ENCODE measurements at places on chromosomes 5 and 9.

DNA sequence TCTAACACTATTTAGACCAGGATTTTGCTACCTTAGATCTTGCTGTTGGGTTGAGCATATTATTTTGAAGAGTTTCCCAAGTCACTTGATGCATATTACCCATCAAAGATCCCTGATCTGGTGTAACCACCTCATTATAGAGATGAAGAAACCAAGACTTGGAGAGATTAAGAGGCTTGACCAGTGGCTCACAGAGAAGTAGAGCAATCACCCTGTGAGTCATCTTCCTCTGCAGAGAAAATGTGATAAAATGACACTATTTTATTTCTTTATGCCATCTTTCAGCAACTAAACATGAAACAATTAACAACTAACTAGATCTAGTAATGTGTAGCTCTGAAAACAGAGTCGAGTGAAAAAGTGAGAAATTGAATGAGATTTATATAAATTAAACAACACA is 76.1 kb downstream of the KIF4B start:
- no peak for DNase-seq

- DNase-seq = no peak
Observed at GRCh38 chr5:4563400-4563799, 576.7 kb upstream of the ADAMTS16 start.

DNA sequence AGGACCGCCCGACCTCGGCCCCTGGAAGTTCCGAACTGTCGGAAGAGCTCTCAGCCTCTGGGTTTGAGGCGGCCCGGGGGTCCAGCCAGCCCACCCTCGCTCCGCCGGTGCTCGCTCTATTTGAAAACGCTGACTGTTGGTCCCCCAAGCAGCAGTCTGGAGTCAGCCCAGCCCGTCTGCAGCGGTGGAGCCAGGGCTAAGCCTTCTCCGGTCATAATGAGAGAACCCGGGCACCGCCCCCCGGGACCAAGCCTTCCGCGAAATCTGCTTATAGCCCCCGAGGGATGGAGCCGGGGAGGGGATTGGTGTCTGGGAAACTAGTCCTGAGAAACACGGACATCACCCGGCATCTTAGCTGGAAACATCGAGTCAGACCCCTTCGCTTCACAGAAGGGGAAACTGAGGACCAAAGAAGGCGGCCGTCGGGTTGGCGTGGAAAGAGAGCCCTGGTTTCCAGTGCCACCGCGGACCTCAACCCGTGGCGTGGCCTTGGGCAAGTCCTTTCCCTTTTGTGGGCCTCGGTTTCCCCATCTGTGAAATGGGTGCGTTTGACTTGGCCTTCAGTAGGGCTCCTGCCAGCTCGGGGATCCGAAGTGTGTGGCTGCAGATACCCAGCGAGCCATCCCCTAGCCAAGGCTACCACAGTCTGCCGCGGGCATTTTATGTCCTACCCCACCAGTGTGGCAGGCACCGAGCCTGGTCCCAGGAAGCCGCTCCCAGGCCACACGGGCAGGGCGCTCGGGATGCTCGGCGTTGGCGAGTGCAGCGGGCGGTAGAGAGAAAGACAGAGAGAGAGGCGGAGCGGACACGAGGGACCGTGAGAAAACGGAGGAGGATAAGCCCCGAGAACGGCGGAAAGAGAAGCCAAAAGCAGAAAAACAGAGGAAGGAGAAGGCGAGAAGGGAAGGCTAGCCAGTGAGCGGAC is 857 bp downstream of the ADAM19 start:
- peak; percentile 47 for DNase-seq

GRCh38 chr9:12882430-12882829 is 107.6 kb downstream of the LURAP1L start:
- DNase-seq = no peak

DNA sequence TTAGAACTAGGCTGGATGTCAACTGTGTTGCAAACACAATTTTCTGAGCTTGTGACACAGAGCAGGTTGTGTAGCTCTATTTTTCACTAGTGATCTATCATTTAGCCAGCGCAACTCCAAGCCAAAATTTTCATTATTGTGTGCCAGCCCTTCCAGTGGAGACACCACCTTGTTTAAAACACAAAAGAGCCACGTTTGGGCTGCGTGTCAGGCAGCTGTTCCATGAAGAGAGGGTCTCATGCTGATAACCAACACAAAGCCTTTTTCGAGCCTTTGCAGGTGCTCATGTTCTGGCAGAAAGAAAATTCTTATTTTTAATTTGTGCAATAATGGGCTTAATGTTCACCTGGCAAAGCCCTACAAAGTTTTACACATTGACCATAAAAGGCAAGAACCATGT is 237.6 kb upstream of the RGMB start:
- DNase-seq = no peak

DNA sequence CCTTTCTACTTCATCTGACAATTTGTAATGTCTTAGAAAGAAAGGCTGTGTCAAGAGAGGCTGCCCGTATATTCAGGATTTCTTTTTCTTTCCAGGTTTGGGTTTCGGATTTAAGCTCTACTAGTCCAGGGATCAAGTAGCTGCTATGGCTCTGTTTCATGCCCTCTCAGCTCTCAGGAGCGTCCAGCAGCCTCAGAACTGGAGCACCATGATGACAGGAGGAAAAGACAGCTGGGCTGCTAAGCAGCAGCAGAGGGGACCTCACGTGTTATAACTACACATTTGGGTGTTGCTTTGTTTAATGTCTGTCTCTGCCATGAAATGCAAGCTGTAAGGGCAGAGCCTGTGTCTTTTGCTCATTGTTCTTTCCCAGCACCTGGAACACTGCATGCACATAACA is 28.5 kb downstream of the TBC1D2 start:
- DNase-seq = no peak

DNA sequence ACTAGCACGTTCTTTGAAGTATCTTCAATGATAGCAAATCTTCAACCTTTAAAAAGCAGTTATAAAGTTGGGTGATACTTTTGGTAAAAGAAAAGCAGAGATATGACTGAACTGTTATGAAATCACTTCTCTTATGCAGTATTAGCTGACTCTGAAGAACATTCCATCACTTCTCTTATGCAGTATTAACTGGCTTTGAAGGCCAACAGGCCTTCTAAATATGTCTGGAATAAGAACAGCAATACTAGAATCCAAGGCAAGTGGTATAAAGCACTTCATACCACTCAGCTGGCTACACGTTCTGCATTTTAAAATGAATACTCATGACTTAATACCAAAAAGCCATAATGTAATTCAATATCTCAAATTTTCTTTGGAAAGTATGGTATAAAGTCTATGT is 17.3 kb downstream of the SKIC3 start:
- no peak for DNase-seq

DNA sequence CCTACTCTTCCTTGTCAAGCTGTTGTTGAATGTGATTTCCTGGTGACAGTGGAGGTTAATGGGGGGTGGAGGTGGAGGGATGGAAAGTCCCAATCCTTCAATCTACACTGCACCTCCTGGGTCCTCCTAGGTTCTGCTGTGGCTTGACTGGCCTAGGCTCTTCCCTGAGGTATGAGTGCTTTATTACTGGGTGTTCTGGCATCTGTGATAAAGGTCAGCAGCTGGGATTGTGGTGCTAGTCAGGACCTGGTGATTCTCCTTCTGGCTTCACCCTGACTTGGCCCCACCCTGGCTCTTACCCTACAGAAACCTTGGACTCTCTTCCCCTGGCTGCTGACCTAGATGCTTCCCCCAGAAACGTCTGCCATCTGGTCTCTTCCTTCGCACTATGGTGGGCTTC is 194.3 kb downstream of the ARHGEF28 start:
- DNase-seq = no peak

DNA sequence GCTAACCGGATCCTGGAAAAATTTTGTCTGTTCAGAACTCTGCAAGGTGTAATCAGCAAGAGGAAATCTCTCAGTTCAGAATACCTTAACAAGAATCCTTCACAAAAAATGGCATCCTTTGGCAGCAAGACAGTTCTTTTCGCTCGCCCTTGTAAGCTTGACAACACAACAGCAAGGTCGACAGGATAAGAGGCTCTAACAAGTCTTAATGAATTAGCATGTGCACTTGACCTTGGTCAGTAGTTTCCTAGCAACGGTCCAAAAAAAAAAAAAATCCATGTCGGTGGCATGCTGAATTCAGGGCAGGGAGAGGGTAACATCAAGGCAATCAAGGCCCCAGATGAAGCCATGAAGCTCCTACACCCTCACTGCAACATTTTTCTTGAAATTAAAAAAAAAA is 172.8 kb downstream of the APBA1 start:
- DNase-seq = no peak

DNA sequence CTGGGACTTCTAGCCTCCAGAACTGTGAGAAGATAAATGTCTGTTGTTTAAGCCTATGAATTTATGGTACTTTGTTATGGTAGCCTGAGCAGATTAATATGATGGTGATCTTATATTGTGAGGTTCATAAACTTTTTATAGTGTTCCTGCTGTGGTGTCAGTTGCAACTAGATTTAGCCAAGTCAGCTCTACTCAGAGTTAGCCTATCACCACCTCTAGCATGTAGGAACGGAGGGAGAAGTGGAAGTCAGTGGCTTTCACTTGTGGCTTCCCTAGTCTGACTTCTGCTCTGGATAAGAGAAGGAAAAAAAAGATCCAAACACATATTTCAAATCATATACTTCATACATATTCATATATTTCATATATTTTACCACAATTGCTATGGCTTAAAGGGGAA is 6.6 kb downstream of the POC5 start:
- no peak for DNase-seq

GRCh38 chr5:75199946-75200345 is 36.7 kb downstream of the ANKRD31 start:
- no peak for DNase-seq

DNA sequence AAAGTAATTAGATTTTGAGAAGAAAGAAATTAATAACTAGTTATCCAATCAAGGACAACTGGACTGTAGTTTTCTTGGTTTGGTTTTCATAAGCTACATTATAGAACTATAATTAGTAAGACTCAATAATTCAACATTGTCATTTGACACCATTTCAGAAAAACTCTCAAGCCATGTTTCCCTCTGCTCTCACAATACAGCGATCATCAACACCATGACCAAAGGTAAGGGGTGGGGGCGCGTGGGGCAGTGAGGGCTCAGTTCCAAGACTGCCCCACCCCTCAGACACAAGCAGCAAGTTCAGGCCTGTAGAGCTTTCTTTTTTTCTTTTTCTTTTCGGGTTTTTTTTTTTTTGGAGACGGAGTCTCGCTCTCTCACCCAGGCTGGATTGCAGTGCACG is 6.4 kb downstream of the CMBL start:
- no peak for DNase-seq

GRCh38 chr9:72917892-72918509 is 34.9 kb downstream of the ALDH1A1 start:
- DNase-seq = no peak

DNA sequence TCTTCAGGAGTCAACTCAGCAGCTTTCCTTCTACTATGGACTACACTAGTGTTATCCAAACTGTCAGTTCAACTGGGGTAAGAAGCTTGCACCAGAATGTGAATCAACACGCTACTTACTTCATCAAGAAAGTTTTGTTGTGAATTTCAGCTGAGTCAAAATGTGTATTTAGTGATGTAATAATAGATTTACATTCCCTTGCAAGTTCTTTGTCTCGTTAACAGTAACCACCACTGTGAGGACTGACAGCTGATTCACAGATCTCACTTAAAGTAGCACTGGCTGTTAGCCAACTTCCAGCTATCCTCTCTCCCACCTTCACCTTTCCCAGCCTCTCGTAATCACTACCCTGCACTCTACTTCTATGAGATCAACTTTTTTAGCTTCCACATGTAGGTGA is 445.3 kb downstream of the NTRK2 start:
- no peak for DNase-seq

- no peak for DNase-seq
Observed at GRCh38 chr5:137061382-137061781, 437.7 kb downstream of the SPOCK1 start.

GRCh38 chr5:849651-850301 is 1.0 kb downstream of the ZDHHC11 start:
- no peak for DNase-seq

- DNase-seq = no peak
Observed at GRCh38 chr5:108264533-108264932, 117.4 kb downstream of the FBXL17 start.

GRCh38 chr5:1068204-1068894 is 43.5 kb downstream of the SLC12A7 start:
- no peak for DNase-seq

DNA sequence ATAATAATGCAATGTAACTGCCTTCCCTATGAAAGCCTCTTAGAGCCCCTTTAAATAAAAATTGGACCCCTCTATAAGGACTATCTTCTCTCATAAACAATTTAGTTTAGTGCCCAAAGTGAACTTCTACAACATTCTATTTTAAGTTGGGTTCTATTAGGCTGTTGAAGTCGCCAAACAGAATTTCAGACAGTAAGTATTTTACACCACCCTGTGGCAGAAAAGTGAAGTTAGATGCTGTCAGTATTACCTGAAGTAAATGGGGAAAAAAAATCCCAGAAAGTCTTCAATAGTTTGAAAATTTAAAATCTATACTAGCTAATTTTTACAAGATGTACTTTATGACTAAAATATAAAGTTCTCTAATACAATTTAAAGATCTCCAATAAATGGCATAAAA is 29.5 kb downstream of the CAAP1 start:
- no peak for DNase-seq

- DNase-seq = no peak
Observed at GRCh38 chr5:153043886-153044285, 446.6 kb upstream of the GRIA1 start.

- DNase-seq = no peak
Observed at GRCh38 chr9:111362526-111362925, 32.5 kb upstream of the OR2K2 start.

GRCh38 chr9:116096853-116097252 is 56.7 kb upstream of the PAPPA start:
- no peak for DNase-seq

DNA sequence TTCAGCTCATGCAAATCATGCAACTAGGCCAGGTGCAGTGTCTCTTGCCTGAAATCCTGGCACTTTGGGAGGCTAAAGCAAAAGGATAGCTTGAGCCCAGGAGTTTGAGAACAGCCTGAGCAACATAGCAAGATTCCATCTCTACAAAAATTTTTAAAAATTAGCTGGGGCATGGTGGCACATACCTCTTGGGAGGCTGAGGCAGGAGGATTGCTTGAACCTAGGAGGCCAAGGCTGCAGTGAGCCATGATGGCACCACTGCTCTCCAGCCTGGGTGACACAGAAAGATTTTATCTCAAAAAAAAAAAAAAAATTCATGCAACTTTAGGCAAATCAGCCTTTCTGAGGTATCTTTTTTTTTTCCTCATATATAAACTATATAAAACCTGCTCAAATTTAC is 35.6 kb upstream of the CCNB1 start:
- DNase-seq = no peak

GRCh38 chr9:136110082-136111061 is 8.3 kb downstream of the TMEM250 start:
- DNase-seq = no peak
